Globus pallidus (tissue), 1 donor: ENCODE measurements at places on chromosomes 16 and 17.

DNA sequence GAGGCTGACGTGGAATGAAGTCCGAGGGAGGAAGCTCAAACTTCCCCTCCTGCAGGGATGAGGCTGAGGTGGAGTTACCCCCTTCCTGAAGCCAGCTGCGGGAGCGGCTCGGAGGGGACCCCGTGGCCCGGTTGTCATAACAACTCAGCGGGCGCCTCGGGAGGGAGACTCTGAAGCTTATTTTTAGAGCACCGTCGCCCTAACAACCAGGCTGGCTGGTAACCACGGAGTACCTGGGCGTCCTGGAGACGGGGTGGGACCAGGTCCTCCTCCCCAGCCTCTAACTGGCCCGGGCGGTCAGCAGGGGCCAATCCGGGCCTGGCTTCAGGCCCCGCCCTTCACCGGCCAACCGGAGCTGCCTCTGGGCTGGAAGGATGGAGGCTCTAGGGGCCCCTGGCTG lies 27.7 kb downstream of the NECAB2 start:
- no peak for DNase-seq

GRCh38 chr16:85570213-85570734 lies 42.8 kb upstream of the GSE1 start:
- no peak for DNase-seq

DNA sequence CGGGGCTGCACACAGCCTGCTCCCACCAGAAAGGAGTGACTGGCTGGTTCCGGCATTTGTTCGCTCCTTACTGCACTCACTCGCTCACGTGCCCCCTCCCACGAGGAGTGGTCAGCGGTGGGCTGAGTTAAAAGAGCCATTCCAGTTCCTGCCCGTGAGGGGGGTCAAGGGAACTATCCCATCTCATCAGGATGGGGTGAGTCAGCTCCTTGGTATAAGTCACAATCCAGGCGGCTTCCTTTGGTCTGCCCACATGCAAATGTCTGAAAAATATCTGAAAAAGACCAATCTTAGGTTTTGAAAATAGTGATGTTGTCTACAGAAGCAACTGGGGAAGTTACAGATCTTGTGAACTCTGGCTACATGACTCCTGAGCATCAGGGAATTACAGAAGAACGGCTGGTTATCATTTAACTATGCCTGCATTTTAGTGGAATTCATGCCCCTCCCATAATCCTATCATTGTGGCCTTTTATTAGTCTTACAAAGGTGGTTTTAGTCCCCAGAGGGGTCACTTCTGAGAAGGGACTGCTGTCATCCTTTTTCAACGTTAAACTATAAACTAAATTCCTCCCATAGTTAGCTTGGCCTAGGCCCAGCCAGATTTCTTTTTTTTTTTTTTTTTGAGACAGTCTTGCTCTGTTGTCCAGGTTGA lies 9.8 kb upstream of the TNFSF12 start:
- no peak for DNase-seq

GRCh38 chr17:14091367-14091766 lies 22.1 kb downstream of the COX10 start:
- DNase-seq, result no peak

DNA sequence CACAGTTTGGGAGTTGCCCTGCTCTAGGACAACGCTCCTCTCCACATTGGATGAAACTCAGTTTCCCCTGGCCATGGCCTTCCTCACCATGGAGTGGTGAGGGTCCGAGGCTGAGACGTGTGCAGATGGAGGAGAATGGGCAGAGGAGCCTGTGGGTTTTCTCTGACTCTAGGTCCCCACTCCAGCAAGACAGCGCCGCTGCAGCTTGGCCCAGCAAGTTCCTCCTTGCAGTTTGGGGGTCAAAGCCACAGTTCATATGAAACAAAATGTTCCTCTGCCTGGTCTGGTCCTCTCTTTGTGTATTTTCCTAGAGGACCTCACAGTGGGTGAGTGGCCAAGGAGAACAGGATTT lies 2.3 kb downstream of the C16orf54 start:
- no peak for DNase-seq

DNA sequence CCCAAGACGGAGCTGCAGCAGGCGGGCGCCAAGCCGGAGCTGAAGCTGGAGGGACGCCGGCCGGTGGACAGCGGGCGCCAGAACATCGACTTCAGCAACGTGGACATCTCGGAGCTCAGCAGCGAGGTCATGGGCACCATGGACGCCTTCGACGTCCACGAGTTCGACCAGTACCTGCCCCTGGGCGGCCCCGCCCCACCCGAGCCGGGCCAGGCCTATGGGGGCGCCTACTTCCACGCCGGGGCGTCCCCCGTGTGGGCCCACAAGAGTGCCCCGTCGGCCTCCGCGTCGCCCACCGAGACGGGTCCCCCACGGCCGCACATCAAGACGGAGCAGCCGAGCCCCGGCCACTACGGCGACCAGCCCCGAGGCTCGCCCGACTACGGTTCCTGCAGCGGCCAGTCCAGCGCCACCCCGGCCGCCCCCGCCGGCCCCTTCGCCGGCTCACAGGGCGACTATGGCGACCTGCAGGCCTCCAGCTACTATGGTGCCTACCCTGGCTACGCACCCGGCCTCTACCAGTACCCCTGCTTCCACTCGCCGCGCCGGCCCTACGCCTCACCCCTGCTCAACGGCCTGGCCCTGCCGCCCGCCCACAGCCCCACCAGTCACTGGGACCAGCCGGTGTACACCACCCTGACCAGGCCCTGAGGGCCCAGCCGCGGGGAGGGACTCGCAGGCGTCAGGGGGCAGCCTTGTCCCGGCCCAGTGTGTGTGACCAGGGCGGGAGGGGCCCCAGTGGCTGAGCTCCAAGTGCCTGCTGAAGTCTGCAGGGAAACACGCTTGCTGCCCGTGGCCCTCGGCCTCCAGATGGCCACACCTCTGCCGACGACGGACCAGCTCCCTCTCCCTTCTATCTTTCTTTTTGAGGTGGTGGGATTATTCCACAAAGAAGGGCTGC lies 3.4 kb downstream of the SOX8 start:
- DNase-seq, result peak; percentile 78

GRCh38 chr17:76063875-76064546 lies 8.3 kb downstream of the SRP68 start:
- no peak for DNase-seq

GRCh38 chr17:45346216-45347015 lies 29.6 kb upstream of the MAP3K14 start:
- peak; percentile 48 for DNase-seq

GRCh38 chr16:57516176-57516725 lies 20.1 kb downstream of the CCDC102A start:
- no peak for DNase-seq

DNA sequence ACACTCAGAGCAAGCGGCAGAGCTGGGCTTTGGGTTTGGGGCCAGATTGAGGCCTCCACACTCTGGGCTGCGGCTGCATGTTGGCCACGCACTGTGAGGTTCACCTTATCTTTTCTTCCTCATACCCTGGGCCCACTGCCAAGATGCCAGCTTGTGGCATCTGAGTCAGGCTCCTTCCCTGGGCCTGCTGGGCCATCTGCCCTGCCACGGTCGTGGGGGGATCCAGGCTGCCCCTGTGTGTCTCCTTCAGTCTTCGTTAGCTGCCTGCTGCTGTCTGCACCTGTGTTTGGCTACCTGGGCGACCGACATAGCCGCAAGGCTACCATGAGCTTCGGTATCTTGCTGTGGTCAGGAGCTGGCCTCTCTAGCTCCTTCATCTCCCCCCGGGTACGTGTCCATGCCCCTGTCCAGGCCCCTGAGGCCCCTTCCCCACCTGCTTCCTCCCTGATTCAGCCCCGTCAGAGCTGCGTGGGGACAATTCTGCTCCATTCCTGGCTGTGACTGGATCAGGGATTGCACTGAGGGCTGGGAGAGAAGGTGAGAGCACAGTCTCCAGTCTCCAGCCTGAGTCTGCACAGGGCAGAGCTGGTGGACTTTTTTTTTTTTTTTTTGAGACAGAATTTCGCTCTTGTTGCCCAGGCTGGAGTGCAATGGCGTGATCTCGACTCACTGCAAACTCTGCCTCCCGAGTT lies 11.2 kb downstream of the SPNS3 start:
- DNase-seq, result no peak

DNA sequence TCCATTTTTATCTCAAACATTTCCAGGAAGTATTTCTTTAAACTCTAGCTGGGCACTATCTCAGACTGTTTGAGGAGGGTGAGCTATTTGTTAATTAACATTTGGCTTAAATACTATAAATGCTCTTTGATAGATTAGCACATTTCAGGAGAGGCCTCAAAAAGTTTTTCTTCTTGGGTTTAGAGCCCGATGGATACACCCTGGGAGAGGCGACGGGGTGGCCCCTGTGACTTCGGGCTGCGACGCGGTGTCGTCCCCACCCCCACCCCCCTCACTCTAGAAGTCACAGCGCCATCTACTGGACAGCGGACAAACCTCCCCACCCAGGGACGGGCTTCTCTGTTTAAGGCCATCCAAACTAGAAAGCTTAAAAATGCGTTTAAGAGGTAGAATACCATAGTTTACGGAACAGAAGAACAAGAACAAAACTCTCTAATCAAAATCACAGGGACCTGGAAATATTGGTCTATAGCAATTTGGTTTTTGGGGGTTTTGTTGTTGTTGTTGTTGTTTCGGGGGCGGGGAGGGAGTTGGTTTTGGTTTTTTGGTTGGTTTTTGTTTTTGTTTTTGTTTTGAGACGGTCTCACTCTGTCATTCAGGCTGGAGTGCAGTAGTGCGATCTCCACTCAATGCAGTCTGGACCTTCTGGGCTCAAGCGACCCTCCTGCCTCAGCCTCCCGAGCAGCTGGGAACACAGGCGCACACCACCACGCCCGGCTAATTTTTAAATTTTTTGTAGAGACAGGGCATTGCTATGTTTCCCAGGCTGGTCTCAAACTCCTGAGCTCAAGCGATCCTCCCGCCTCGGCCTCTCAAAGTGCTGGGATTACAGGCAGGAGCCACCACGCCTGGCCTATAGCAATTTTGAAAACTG lies 254.4 kb downstream of the C16orf95 start:
- DNase-seq, result peak; percentile 55

- DNase-seq, result no peak
These were observed 18.5 kb upstream of the SCNN1B start for GRCh38 chr16:23283571-23283970.

DNA sequence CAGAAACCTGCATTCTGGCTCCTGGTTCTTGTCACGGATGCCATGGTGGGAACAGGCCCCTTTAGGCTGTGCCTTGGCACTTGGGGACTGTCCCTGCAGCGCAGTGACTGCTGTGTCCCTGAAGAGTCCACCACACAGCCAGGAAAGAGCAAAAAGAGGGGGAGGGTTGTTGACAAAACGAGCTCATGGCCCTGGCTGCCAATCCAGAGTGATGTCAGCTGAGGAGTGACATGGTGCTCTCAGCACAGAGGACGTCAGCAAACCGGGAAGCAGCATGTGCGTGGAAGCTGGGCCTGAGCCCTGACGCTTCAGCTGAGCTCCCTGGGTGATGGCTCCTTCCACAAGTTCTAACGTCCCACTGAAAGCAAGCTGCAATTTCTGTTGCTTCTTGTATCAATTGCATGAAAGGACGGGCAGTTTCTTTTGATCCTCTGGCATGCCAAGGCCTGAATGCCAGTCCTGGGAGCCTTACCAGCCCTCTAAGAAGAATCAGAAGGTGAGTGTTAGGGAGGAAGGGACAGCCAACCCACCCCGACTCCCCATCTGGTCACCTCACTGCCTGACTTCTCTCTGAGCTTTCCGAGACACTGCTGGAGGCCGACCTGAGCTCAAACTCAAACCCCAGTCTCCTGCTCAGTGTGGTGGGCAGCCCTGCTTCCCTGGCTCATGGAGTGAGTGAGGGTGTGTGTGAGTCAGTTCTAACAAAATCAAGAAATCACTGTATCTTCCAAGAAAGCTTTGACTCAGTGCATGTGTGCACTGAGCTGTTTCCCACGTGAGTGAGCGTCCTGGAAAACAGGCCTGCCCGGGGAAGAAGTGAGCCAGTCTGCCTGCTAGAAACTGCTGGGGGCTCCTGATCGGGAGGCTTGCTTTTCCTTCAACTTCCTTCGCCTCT lies 14.7 kb upstream of the WNT3 start:
- peak; percentile 58 for DNase-seq
